ENCODE measurements at places on chromosomes 12 and 14.

DNA sequence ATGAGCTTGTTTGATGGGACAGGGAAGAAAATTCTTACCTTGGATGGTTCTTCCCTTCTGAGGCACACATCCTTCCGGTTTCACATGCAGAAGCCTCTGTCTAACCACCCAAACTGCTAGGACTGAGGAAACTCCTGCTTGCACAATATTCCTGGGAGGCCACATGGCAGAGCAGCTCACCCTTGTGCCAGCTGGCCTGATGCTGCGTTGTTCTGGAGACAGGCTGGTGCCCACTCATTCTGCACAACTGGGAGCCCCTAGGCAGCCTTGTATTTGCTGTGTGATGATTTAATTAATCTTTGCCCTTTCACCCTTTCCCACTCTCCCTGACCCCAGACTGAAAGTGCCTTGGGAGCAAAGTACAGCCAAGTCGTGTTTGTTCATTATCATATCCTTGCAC, 130.8 kb downstream of the RTN1 start:
- no peak for DNase-seq

DNA sequence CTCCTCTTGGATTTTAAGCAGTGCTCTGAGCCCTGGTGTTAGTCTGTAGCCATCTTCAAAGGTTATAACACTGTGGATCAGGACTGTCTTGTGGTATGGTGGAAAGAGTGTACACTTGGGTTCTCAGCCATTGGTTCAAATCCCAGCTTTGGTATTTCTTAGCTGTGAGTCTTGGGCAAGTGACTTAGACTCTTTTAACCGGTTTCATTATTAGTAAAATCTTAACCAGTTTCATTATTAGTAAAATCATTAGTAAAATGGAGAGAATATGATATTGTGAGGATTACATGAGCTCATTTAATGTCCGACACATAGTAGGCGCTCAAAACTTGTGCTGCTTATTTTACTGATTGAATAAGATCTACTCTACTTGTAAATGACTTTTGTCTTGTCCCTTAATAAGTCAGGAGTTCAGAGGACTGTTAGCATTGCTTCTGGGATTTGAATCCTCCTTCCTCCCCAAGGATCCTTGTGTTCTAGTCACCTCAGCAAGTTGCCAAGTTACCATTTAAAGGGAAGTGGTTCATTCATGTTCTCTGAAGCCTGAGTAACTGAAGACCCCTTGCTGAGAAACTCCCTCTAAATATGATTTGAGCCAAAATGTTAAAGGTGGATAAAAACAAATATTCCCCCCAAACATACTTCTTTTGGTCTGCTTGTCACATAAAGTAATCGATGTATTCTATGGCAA, 12.4 kb downstream of the TTLL5 start:
- no peak for DNase-seq

DNA sequence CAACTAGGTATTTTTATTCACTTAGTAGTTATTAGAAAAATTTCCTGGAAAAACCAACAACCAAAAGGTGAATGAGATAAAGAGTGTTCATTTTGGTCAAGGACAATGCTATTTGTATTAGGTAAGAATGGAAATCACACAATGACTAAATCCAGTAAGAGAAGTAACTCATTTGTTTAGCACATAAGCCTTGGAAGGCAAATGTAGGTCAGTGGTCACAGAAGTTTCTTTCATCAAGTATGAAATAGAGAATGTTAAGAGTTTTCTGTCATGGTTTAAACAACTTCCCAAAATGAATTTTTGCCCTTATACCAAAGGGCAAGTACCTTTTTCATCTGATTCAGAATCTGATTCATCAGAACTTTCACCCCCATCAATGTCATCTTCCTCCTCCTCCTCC, 101.7 kb downstream of the KIF21A start:
- DNase-seq = no peak

- DNase-seq = no peak
These were observed 1.3 kb upstream of the CAPRIN2 start for GRCh38 chr12:30756074-30756473.

GRCh38 chr14:71659159-71659558, 273.1 kb upstream of the RGS6 start:
- DNase-seq = no peak

- DNase-seq = no peak
These were observed 7.3 kb downstream of the MYG1 start for GRCh38 chr12:53306826-53307225.

GRCh38 chr14:56099081-56099797, 19.0 kb upstream of the PELI2 start:
- no peak for DNase-seq

GRCh38 chr14:84250893-84251292, 1279.1 kb upstream of the FLRT2 start:
- no peak for DNase-seq

- DNase-seq = no peak
These were observed 220.3 kb downstream of the MON2 start for GRCh38 chr12:62686938-62687337.
